ENCODE measurements at places on chromosomes 2 and 18. TPM values are rescaled to one million over a fixed set of nuclear protein-coding genes. Genes with fewer than 3 reads are reported as not detected.

The UNC80 gene
- not detected for total RNA-seq

The CCBE1 gene
- 0.36 TPM for total RNA-seq

The TSPYL6 gene
- not detected for total RNA-seq

The CDH19 gene
- not detected for total RNA-seq

The GULP1 gene
- total RNA-seq: not detected

The LYPD1 gene
- total RNA-seq: not detected

The CCDC88A gene
- 13.2 TPM for total RNA-seq

The C2orf80 gene
- not detected for total RNA-seq

The POTEI gene
- not detected for total RNA-seq

GRCh38 chr18:30578707-30579106, 463.8 kb downstream of the DSC3 start:
- DNase-seq: no peak

GRCh38 chr2:208255557-208256106, 761 bp upstream of the IDH1 start:
- DNase-seq: no peak

DNA sequence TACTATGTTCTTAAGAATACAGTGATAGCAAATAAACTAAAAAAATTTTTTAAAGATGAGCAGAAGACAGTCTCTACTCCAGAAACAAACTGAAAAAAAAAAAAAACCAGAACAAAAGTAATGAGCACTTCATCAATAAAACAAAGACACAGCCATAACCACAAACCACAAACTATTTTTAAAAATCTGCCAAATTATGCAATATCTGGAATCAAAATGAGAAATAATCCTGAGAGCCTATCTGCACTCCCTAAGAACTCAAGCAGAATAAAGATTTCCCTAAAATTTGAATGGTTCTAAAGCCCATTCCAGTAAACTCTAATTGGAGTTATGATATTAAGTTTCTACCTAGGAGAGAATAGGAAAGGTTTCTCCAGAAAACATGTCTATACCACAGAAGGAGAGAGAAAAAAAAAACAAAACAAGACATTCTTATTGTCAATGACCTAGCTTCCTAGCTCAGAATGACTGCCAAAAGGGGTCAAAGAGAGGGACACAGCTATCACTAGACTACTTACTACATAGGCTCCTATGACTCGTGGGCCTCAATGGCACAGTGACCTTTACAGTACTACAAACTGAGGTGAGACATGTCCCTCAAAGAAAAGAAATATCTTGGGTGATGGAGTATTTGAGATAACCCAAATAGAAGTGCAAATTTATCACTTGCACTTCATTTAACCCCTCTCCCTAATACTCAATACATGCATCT, 262.8 kb downstream of the ZEB2 start:
- DNase-seq: no peak

DNA sequence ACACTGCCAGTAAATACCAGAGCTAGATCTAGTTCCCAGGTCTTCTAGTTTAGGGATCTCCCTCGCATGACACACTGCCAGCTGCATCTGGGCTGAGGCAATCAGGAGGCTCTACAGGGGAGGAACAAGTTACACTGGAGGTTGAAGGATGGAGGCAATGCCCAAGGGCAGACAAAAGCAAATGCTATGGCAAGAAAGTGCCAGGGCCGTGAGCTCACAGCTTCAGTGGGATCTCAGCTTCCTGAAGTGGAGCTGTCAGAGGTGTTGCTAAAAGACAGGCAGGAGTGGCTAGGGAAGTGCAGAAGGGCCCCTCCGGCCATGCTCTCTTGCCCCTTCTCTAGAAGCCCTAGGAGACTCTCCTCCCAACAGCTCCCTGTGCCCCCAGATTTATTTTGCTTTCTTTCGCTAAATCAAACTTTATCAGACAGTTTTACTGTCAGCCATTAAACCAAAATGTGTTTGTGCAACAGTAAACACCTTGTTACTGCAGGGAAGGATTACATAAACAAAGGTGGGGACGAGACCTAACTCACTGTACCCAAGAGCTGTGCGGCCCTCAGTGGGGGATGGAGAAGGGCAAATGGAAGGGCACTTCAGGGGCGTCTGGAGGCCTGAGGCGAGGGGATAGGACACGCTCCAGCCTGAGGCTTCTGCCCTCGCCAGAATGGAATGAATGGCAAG, 39.4 kb upstream of the PKDCC start:
- DNase-seq: no peak

DNA sequence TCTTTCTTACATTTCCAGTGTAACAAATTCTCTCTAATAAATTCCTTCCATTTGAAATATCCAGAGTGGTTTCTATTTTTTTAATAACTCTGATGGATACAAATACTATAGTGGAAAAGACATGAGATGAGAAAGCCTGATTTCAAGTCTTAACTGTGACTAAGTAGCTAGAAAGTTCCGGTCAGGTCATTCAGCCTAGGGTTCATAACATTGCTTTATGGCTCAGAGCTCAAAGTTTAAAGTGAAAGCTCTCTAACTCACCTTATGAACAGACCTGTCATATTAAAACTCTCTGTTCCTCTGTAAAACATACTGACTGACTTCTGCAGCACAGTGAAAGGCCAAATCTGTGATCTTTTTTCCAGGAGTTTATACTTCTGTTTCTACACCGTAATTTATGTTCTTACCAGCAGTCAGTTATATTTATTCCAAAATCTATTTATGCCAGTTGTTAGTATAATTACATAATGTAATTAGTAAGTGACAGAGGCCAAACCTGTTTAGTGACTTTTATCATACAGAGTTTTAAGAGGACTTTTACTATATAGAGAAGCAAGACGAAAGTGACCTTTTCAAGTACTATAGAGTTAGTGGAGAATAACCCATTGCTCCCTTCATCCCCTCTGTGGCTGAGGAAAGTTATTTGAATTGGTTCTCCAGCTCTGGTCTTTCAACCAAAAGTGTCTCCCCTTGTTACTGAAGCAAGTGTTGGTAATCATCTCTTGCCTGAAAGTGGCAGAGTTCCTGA, 118.8 kb upstream of the PDE1A start:
- DNase-seq: no peak

- no peak for DNase-seq
These were observed 71.5 kb upstream of the DSG1 start for GRCh38 chr18:31246460-31246859.

GRCh38 chr18:32919799-32920198, 147.0 kb upstream of the KLHL14 start:
- no peak for DNase-seq

GRCh38 chr2:14157816-14158215, 474.7 kb upstream of the LRATD1 start:
- DNase-seq: no peak

DNA sequence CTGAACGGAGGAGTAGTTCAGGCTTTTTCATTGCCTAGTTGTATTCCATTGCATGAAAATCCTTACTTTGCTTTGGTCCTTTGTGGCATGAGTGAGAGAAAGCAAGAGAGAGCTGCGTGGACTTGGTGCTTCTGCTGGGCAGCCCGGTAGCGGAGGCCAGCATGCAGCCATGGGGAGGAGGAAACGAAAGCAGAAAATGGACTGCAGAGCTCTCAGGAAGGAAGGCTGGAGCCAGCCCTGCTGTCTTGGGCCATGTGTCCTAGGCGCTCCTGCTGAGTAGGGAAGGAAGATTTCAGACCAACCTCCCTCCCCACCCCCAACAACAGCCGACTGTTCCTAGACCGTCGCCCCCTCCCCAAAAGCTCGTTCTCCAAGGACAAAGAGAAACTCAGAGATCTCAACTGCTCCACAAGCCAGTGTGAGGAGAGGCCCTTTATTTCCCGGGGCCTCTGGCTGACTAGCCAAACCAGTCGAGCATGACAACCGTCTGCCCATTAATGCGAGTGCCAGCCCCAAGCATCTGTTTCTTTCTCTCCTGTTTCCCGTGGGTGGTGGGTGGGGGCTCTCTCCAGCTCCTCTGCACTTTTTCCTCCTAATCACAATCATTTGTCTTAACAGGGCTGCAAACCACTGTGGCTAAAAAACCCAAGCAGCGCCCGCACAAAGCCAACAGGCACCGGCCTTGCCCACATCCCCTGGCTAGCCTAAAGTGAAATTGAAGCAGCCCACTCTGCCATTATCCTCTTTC, 66.8 kb upstream of the FZD7 start:
- no peak for DNase-seq

DNA sequence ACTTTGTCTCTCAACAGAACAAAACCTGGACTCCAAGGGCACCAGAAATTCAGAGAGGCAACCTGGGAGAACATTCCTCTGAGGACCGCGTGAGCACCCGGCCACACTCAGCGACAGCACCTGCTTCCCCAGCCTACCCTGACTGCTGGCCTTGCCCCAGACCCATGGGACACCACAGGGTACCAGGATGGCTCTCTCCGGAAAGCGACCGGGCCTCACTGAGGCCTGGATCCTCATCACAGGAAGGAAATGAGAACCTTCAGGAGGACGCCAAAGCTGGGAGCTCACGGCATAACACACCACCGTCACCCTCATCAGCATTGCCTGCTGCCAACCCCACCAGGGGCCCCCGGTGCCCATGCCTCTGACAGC, 38.9 kb downstream of the HS6ST1 start:
- no peak for DNase-seq

GRCh38 chr2:32011485-32011960, 715 bp upstream of the MEMO1 start:
- no peak for DNase-seq

GRCh38 chr2:138323382-138324067, 178.0 kb upstream of the SPOPL start:
- no peak for DNase-seq

DNA sequence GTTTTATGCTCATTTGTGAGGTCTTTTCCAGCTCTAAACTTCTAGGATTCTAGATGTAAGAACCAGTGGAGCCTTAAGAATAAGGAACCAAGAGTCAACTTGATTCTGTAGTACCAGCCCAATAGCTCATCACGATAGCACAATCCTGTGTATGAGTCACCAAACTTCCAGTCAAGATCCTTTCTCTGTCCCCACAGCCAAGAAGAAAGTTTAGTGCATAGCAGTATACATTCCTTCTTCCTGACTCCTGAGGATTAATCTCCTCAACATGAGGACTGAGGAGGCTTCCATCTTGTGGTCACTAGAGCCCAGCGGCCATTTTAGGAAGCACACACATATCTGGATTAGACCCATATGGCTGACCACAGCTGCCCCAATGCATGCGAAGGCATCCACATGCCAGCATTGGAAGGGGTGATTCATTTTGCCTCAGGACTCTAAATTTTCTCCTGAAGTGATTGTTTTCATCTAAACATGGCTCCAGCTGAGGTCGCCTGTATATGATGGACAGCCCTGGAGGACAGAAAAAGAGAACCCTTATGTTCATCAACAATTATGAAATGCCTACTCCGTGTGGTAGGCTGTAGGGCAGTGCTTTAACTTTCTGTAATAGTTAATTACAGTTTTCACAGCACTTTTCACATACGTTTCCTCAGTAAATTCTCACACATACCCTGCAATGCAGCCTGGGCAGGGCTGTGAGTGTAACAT, 53.5 kb downstream of the RASGRP3 start:
- DNase-seq: no peak

DNA sequence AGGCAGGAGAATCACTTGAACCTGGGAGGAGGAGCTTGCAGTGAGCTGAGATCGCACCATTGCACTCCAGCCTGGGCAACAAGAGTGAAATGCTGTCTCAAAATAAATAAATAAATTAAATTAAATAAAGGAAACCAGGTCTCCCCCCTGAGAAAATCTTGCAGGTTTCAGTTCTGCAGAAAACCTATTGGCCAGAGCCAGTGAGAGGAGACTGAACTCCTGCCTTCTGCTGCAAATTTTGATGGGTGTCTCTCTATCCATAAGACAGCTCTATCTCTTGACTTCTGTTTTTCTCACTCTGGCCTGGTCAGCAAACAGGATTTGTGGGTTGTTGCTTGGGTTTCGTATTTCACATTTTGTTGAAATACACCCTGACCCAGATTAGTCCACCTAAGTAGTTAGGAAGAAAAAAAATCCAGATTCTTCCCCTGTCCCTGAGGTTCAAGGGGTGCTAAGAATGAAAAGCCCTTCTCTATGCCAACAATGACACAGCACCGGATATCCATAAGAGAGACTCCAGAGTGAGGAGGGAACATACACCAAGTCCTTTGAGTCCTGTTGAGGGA, 86.7 kb upstream of the MAP4K4 start:
- DNase-seq: no peak

DNA sequence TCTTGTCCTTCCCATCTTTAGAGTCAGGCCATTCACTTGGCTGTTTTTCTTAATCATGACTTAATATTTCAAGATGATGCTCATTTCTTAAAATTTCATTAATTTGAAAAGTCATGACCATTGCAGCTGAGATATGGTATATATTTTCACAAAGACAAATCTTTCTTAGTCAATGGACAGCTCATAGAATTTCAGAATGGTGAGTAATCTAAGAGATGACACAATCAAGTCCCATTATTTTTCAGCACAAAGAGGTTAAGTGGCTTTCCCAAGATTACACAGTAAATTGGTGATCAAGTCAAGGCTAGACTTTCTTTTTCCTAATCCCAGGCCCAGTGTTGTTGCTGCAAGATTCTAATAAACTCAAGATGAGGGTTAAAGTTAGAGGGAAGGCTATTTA, 34.4 kb upstream of the NT5C1B start:
- DNase-seq: no peak

DNA sequence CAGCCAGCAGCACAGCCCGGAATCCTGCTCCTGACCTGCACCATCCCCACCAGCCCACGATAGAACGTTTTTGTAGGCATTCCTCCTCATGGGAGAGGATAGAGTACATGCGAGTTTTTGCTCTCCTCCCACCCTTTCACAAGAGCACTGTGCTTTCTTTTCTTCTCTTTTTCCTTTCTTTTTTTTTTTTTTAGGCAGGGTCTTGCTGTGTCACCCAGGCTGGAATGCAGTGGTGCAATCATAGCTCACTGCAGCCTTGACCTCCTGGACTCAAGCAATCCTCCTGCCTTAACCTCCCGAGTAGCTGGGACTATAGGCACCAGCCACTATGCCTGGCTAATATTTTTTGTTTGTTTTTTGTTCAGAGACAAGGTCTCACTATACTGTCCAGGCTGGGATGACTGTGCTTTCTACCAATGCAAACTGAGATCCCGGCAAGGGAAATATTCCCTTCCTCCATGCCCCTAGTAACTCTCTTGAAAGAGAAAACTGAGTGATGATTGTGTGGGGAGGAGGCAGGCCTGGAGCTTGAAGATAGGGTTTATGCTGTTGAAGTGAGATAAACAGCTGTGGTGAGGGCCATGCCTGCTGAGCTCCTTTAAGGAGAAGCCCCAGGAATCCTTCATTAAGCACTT, 82.6 kb upstream of the TXNDC2 start:
- no peak for DNase-seq

All from activated CD4-positive, alpha-beta memory T cell treated with anti-CD3 and anti-CD28 coated beads for 36 hours (primary cell).